NCI-H1417 (cell line): ENCODE measurements at places on chromosomes 2 and 18.

DNA sequence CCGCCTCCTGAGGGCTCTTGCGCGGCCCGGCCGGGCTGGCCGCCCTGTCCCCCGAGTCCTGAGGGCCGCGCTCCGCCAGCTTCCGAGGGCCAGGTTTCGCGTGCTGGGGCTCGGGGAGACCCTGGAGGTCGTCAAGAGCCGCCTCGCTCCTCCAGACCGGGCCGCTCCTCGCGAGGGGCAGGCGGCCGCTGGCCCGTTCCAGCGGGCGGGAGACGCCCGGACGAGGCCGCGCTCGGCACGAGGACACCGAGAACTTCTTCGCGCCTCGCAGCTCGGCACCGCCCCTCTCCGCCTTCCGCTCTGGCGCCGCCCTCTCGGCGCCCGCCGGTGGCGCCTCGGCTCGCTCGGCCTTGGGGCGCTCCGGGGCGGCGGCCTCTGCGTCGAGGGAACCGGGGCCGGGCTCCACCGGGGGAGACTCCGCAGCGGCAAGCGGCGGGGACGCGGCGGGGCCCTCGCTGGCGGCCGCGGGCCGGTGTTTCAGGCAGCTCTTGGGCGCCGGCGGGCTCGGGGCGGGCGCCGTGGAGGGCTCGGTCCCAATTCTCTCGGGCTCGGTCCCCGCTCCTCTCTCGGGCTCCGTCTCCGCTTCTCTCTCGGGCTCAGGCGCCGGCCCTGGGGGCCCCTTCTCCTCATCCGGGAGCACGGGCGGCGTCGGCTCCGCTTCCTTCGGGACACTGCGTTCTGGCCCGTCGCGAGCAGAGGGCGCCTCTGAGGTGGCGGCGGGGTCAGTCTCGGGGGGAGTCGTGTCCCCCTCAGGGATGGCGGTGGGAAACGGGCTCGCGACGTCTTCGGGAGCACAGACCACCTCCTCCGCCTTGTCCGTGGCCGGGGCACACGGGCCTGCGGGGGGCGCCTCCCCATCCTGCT lies 91.6 kb upstream of the MGAT4A start:
- no peak for DNase-seq

GRCh38 chr2:28643327-28643726 lies 108.3 kb upstream of the PPP1CB start:
- DNase-seq = no peak

DNA sequence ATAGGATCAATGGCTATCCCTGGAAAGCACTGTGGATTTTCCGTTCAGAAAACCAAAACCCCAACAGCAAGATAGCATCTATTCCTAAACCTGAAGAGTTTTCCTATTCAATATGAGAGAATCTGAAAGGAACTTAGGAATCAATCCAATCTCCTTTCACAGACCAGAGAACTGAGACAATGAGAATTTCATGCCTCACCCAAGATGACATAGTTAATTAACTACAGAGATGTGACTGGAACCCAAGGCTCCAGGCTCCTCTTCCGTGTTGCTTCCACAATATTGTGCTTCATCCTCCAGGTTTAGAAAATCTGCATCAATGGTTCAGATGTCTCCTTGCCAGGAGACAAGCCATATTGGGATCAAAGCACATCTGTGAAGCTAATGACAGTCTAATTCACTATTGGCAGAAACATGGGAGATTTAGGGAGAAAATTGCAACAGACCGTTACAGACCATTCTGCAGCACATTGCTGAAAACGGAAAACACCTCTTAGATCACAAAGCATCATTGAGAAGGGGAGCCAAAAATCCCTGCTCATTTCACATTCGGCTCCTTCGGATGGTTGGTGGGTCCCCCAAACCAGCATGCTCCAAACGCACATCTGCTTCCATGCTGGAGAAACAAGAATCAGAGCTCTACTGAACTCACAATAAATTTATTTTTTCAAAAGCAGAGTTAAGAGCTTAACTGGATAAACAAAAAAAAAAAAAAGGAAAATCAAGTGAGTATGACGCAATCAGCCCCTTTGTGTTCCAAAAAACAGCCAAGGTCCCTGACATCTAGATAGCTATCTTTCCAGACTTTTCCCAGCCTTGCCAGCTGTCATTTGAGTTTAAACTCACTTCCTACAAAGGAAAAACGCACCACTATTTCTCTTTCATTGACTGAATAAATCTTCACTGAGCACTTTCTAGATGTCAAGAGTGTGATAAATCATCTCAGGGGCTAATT lies 290.3 kb downstream of the C1D start:
- no peak for DNase-seq

DNA sequence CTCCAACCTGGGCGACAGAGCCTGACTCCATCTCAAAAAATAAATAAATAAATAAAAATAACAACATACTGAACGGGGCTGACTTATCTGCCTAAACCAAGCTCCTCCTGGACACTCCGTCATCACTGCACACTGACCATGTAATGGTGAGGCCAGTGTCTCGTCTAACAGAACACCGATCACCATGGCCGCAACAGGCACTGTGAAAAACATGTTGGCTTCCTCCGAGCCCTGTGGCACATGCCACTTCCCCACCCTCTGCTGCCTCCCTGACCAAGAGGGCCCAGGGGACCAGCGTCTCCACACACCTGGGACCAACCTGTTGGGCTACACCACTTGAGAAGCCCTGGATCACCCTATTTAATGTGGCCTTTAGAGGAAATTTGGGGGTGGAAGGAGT lies 33.9 kb downstream of the ZNF516 start:
- DNase-seq = no peak

DNA sequence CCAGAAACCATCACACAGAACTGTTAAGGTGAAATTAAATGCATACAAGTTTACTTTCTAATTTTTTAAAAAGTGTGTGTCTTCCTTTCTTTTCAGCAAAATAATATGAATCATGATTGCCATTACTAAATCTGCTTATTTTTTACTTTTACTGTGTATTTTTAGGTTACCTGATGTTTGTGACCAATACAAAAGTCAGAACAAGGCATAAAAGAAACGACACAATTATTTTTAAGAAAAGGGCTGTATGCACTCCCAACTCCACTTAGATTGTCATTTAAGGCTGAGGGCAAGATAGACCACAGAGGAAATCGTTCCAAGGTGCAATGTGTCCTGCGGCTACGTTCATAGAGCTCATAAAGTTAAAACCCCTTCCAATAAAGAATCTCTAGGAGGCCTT lies 797.0 kb downstream of the TDRD15 start:
- no peak for DNase-seq
